ENCODE measurements at places on chromosomes 7 and 10.

DNA sequence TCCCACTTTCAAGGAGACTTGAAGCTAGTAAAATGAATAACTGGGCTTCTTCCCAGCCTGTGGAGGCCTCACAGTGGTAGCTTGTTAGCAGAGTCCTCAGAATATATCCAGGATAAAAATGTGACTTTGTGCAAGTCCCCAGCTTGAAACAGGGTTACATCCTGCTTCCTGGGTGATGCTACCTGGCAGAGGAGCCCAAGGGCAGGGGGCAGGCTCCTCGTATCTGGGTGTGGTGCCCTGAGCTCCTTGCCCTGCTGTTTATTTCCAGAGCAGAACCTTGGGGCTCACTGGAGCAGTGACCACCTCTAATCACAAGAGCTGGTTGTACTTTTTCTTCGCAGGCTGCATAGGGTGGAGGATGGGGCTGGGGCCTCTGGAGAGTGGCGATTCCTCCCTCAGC lies 94.8 kb downstream of the GRK5 start:
- no peak for DNase-seq

DNA sequence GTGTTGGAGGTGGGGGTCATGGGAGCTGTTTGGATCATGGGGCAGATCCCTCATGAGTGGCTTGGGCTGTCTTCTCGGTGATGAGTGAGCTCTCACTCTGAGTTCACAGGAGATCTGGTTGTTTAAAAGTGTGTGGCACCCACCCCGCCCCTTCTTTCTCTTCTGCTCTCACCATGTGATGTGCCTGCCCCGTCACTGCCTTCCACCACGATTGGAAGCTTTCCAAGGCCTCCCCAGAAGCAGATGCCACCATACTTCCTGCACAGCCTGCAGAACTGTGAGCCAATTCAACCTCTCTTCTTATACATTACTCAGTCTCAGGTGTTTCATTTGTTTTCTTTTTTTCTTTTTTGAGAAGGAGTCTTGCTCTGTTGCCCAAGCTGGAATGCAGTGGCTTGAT lies 170.0 kb downstream of the PTPN20 start:
- DNase-seq = no peak

DNA sequence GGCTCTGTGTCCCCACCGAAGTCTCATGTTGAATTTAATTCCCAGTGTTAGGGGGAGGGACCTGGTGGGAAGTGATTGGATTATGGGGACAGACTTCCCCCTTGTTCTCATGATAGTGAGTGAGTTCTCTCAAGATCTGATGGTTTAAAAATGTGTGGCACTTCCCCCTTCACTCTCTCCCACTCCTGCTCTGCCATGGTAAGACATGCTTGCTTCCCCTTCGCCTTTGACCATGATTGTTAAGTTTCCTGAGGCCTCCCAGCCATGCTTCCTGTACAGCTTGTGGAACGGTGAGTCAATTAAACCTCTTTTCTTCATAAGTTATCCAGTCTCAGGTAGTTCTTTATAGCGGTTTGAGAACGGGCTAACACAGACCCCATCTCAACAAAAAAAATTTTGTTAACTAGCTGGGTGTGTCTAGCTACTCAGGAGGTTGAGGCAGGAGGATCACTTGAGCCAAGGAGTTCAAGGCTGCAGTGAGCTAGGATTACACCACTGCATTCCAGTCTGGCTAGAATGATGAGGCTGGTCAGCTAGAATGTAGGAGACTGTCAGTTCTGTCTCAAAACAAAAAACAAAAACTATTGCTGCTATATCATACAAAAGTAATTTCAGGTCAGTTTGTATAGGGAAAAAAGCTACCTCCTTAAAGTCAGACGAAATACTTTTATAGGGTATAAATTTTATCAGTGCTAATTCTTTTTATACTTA lies 57.7 kb downstream of the ATAD1 start:
- DNase-seq = no peak

GRCh38 chr10:104680467-104681401 lies 39.6 kb downstream of the SORCS3 start:
- no peak for DNase-seq

GRCh38 chr7:99459087-99459486 lies 6.9 kb downstream of the ATP5MF start:
- DNase-seq = no peak

GRCh38 chr10:33291053-33291592 lies 43.3 kb downstream of the NRP1 start:
- peak; percentile 23 for DNase-seq

DNA sequence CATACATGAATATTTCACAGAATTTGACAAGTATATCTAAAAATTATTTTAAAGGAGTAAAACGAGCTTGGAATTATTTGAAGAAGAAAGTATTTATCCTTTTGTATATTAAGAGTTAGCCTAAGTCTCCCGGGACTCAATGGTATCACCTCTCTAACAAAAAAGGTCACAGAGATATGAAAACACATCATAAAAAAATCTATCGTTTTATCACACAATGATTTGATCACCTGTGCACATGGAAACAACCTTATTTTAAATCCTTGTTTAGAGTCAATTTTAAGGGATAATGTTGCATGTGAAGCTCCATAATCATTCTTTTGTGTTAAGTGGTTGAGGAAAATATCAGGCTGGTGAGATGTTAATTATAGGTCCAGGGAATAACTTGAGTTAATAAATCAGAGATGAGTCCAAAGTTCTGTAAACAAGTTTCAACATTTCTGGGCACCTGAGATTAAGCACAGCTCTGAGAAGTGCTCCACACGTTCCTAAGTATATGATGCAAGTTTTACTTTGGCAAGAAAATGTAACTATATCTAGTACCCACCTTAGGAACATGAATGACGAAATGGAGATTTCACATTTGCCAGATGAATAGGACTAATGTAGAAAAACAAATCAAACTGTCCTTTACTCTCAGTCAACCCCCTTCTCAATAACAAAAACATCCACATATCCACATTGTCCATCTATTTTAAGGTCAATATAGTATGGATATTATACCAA lies 148.5 kb upstream of the AKR1E2 start:
- DNase-seq = no peak

- no peak for DNase-seq
These were observed 33.8 kb downstream of the SPAG6 start for GRCh38 chr10:22379059-22379458.

GRCh38 chr10:28676326-28676967 lies 874 bp upstream of the BAMBI start:
- DNase-seq = no peak

DNA sequence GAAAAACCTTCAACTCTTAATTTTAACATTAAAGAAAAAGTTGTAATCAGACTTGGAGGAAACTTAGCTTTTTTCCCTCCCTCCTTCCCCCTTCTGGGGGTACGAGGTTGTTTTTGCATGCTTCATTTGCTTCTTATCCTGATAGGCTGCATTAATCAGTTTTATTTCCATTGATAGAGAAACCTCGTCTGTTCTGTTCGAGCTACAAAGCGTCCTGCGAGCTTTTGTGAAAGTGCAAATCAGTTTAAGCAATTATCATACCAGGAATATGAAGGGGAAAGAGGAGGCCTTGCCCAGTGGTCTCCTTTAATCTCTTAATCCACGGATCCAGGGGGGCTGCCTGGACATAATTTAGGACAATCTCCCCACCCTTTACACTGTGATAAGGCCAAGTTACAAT lies 7.5 kb downstream of the EMX2 start:
- DNase-seq = no peak

DNA sequence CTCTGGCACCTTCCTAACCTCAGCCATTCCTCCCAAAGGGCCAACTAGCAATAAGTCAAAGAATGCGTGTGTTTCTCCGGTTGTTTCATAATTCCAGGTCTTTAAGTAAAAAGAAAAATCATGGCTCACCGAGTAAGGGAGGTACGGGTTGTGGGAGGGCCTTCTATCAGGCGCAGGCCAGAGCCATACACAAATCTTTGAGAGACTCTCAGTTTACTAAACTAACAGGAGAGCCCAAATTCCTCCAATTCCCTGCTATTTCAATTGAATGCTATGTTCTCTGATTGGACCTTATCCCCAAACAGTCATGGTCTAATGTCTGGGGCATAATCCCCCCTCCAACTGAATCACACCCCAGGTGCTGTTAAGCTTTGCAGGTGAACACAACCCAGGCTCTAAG lies 26.2 kb upstream of the SLF2 start:
- no peak for DNase-seq

- no peak for DNase-seq
These were observed 211.9 kb upstream of the CHRM2 start for GRCh38 chr7:136656516-136656915.

GRCh38 chr10:1109795-1110673 lies 53.8 kb downstream of the WDR37 start:
- DNase-seq = peak; percentile 76

- no peak for DNase-seq
These were observed 351.8 kb upstream of the ETV1 start for GRCh38 chr7:14341200-14341775.

GRCh38 chr10:20146004-20146403 lies 329.8 kb downstream of the PLXDC2 start:
- DNase-seq = no peak

- DNase-seq = no peak
These were observed 2.4 kb upstream of the SCART1 start for GRCh38 chr10:133451346-133451745.

DNA sequence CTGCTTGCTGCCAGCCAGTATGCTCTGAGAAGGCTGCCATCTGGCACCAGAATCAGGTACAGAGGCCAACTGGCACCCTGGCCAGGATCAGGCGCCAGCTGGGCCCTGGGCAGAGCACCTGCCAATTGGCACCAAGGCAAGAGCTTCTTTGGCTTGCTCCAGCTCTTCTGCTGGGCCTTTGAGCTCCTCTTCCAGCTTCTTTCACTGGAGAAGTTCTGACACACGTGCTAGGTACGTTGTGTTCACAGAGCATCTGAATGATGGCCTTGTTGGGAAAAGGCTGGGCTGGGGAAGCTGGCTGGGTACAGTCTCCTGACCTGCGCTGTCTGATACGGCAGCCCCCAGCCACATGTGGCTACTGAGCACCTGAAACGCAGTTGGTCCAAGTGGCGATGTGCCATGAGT lies 31.7 kb upstream of the OPALIN start:
- no peak for DNase-seq

DNA sequence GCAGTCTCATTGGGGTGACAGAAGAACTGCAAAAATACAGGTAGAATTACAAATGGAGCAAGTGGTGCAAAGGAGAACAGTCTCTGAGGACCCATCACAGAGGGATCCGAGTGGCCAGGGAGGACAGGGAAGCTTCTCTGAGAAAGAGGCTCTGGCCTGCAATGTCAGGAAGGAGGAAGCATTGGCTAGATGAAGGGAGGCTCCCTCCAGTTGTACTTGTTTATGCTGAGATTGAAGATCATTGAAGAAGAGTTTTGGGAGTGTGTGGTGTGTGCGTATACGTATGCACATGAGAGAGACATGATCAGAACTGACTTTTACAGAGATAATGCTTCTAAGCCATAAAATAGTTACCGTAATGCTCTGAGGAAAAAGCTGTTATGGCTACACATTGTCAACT lies 274.7 kb upstream of the FZD8 start:
- no peak for DNase-seq

- DNase-seq = peak; percentile 83
These were observed 11.6 kb downstream of the DDX56 start for GRCh38 chr7:44561962-44562621.

DNA sequence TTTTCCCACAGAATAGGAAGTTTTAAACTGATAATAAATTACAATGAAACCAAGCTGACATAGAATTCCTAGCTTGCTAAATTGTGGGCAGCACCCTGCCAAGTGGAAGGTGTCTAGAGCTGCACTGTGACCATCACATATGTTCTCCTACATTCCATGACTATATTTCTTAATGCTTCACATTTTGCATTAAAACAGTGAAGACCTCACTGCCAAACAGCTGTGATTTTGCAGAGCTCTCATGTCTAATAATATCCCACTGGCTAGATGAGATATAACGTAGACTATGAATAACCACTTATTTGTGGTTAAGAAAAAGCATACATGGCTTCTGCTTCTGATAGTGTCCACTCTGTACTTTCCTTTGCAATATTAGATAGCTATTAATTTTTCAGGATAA lies 228.3 kb upstream of the TEX47 start:
- DNase-seq = no peak

- no peak for DNase-seq
These were observed 18.4 kb upstream of the MAP3K8 start for GRCh38 chr10:30415593-30415992.

DNA sequence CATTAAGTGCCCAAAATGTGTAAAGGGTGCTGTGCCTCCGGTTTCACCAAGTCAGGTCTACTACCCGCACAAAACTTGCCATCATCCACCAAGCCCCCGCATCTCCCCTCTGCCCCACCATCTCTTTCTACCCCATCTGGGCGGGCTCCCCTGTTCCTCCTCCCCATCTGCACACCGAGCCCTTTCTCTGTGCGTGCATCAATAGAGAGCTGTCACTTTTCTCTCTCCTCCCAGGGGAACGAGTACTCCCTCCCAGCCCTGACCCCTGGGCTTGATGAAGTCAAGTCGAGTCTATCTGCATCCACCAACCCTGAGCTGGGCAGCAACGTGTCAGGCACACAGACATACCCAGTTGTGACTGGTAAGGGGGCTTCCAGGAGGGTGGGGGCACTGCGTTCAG lies 63.5 kb downstream of the PAX2 start:
- no peak for DNase-seq

DNA sequence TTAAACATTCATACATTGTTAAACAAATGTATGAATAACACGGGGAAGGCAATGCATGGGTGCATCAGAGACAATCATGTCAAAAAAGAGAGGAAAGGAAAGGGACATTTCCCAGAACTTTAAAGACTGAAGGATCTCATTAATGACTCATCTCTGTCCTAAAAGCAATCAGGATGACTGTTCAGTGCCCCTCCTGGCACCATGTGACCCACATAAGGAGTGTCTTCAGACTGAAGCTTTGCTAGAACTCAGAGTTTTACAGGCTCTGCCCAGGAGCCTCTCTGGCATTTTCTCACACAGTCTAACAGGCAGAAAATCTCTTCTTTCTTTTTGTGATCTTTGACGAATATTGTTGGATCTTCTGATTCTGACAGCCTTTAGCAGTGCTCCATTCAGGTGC lies 315.3 kb downstream of the OTUD1 start:
- no peak for DNase-seq

- DNase-seq = no peak
These were observed 27.6 kb downstream of the SGPL1 start for GRCh38 chr10:70843333-70843732.

DNA sequence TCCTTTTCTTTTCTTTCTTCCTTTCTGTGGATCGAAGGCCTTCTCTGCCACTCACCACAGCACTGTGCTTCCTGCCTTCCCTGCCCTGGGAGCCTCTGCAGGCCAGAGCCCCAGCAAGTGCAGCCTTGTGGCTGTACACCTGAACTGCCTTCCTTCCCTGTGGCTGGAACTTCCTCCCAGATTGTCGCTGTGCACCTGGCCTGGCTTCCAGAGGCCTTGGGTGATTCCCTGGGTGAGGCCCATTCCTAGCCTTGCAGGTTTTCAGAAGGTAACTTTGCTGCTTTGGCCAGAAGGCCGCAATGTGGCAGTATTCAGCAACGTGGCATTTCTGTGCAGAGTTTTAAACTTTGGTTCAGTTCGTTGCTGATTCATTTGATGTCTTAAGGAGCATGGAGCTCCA lies 50.1 kb upstream of the RASGEF1A start:
- no peak for DNase-seq

DNA sequence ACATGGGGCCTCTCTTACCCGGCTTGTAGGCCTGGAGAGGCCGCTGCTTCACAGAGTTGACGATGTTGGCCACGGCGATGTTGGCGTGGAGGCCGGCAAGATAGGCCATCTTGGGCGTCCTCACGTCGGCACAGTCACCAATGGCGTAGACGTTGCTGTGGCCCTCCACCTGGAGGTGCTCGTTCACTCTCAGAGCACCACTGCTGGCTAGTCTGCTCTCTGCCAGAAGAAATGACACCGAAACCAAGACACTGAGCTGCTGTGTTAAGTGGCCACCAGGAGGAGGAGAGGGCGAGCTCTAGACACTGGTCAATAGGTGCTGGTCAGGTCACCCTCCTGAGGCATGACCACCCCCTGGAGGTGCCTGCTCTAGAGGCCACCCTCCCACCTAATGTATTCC lies 17.7 kb downstream of the AIFM2 start:
- DNase-seq = no peak
